ENCODE measurements at places on chromosomes 3 and 15.

DNA sequence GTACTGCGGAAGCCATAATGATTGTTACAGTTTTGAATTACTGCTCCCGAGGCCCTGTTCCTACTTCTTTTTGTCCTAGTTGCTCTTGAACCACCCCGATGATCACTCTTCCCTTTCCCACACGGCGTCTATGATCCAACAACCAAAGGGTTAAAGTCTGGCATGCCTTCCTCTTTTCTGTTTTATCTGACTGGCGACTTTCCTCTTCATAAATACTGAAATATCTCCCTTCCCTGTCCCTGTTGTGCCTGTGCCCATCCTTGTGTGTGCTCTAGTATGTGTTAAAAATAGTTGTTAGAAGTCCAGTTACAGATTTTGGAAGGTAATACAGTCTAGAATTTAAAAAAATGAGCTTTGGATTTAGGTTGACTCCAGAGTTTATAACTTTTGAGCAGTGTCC is 83.6 kb downstream of the AKAP13 start:
- no peak for DNase-seq

GRCh38 chr15:67399925-67400324 is 121.0 kb upstream of the C15orf61 start:
- no peak for DNase-seq

- DNase-seq = peak; percentile 69
Measured at GRCh38 chr15:90388462-90389380, 679 bp downstream of the IQGAP1 start.

- no peak for DNase-seq
Measured at GRCh38 chr3:188151438-188151837, 2.5 kb upstream of the LPP start.

DNA sequence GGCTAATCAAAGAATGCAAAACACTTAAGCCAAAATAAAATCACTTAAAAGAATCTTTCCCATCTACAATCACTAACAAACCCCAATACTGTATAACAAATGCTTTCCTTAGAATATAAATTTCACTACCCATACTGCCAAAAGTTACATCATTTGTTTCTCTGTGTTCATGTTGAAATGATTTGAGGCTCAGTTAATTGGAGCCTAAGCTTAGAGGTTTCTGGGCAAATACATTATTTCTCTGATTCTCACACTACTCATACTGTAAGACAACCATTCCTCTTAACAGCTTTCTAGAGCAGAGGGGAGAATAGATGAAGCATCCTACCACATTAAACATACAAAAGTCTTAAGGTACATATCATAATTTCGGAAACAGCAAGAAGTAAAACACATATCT is 2.1 kb downstream of the RIOX2 start:
- no peak for DNase-seq

GRCh38 chr15:74978503-74978902 is 16.9 kb upstream of the SCAMP5 start:
- DNase-seq = no peak
